ENCODE measurements at places on chromosomes 3 and 15.

- no peak for DNase-seq
Measured at GRCh38 chr3:37125195-37126073, 48.9 kb downstream of the LRRFIP2 start.

DNA sequence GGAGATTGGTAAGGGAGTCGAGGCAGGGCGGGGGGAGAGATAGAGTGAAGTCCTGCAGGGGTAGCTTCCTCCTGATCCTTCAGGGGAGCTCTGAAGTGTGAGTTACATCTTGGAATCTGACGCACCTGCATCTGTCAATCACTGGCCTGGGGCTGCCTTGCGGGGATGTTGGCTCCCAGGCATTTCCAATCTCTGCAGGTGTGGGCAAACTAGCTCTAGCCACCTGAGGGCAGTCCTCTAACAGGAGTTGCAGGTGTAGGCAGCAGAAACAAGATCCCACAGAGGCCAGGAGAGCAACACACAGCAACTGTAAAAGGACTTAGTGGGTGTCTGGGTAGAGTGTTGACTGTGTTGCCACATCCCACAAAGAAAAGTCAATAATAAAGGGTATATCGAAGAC lies 63.6 kb downstream of the ZNF621 start:
- peak; percentile 5 for DNase-seq

- no peak for DNase-seq
Measured at GRCh38 chr3:17047162-17047561, 162.4 kb downstream of the PLCL2 start.

- DNase-seq, result no peak
Measured at GRCh38 chr3:166190360-166190759, 353.1 kb upstream of the BCHE start.

DNA sequence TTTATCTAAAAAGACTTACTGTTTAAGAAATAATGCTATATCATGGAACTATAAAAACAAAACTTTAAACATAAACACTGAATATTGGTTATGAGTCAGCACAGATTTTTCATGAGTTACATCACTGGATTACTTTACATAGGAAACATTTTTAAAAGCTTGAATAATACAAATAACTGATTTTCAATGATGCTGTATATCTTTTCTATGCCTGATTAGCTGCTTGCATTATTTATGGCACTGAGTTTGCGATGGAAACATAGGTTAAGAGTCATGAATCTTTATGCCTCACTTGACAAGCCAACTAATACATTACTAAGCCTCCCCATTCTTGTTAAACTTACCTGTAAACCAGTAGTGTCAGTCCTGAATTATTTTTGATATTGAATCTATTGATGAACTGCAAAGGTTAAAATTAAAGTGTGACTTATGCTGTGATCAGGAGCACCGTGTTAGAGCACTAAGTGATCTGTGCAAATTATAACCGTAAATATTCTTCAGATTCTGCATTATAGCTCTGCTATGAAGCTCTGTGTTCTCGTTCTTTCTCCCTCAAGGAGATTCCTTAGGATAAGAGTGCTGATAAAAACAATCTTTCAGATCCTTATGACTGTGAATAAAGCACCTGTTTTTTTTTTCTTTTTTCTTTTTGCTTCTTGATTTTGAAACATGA lies 437.3 kb upstream of the BCHE start:
- DNase-seq, result no peak

- no peak for DNase-seq
Measured at GRCh38 chr3:6125520-6125919, 735.4 kb upstream of the GRM7 start.

DNA sequence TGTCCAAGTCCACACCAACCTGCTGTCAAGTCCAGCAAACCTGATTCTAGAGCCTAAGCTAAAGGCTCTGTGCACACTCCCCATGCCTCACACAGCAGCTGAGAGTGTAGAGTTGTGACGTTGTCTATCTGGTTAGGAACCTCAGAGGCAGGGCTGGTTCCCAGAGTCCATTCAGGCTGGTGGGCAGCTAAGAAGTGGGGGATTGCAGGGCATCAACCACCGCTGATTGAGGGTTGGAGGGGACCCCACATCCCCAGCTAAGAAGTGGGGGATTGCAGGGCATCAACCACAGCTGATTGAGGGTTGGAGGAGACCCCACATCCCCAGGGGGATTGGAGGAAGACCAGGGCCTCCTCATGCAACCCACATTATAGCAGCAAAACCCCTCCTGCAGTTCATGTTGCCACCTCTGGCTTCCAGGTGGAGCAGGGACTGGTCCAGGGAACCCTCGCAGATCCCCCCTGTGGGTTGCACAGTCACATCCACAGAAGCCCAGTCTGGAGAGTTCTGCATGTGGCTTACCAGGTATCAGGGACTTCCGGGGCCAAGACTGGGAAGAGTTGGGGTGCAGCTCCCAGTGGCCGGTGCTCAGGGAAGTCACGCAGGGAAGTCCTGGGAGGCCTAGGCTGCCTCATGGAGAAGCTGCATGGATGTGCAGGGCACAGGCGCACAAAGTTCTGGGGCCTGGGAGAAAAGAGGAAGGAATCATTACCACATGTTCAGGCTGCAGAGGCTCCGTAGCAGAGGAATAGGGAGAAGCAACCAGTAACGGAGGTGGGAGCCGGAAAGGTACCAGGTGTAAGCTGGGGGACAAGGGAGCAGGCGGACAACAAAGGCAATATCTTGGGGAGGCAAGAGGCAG lies 71.4 kb upstream of the PCSK6 start:
- no peak for DNase-seq

GRCh38 chr3:167188592-167188991 lies 191.5 kb downstream of the ZBBX start:
- DNase-seq, result no peak

DNA sequence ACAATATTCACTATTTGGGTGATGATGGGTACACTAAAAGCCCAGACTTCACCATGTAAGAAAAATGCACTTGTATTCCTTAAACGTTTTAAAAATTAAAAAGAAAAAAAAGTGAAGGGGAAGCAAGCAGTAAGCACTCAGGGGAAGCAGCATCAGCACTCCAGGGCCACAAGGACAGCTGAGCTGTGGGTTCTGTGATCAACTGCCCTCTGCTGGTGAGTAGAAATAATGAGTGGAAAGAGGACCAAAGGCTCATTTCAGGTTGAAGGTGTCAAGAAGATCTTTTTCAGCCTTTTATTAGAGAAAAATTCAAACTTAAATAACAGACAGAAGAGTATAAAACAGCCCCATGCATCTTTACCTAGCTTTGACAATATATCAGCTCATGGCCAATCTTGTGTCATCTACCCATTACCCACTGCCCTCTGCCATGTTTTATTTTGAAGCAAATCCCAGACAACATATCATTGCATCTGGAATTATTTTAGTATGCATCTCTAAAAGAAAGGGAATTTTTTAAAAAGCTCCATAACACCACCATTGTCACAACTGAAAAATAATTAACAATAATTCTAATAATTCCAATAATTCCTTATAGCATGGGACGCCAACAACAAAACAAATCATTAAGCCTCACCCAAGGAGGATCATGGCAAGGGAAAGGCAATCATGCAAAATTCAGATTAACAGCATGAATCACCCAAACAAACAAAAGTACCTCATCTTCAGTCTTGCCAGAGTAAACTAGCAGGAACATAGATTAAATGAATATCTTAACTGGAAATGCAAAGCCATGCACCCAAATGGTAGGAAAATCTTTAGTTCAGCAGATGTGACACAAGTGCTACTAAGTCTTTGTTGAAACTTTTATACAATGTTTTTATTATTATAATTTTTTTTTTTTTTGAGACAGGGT lies 42.5 kb downstream of the TAMM41 start:
- peak; percentile 34 for DNase-seq

- no peak for DNase-seq
Measured at GRCh38 chr3:104819333-104819732, 547.4 kb upstream of the ALCAM start.

DNA sequence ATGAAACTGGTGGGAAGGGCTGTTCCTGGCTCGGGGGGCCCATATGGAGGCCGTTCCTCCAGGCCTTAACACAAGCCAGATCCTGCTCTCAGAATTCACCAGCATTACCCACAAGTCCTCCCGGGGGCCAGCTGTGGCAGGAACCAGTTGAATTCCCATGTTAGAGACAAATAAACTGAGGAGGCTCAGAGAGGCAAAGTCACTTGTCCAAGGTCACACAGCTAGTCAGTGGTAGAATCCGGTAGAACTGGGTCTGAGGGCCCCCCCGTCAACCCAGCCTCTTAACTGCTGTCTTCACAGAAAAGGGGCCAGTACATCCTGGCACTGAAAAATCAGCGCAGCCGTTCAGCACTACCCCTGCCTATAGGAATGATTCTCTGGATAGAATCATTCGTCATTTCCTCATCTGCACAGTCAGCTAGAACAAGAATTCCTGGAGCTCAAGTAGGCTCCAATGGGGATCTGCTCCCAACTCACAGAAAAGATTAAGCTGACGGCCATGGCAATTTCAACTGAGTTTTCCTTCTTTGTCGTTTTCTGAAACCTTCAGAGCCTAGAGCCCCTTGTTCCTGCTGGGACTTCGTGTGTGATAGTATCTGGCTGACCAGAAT lies 12.2 kb upstream of the TSEN2 start:
- no peak for DNase-seq

DNA sequence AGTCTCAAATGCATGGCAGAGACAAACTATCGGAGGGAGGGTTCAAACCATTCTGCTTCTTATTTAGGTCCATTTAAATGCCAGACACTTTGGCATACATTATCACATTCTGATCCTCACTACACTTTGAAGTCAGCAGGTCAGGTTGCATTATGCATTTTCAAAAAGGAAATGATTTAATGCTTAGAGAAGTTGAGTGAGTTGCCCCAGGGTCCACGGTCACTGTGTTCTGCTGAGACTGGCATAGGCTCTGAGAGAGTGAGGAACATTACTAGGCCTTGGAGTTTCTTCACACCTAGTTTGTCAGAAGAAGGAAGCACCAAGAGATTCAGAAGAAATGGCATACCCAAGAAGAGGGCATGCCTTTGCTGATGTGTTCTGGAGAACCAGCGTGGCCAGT lies 46.3 kb upstream of the ACAN start:
- DNase-seq, result no peak

DNA sequence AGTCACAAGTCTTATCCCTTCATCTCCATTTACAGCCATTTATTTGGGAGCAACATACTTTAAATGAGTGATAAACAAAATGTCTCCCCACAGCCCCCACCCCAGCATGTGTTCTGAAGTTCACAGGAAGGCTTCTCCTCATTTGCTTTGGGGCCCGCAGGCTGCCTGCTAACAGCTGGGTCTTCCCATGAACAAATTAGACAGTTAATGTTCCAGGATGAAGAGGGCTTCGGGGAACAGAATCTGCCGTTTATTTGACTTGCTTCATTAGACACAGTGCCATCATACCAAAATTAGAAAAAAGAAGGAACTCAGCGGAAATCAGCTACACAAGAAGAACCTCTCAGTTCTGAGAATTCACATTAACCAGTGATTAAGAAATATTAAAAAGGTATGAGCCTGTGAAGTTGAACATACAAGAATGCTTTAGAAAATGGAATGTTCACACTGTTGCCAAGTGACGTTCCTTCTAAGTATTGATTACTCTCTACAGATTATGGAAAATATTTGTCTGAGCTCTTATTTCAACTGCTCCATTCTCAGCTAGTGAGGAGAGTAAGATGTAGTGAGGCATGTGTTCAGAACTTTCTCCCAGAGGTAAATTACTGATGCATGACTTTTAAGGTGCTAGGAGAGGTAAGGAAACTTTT lies 107.5 kb upstream of the THBS1 start:
- DNase-seq, result no peak

DNA sequence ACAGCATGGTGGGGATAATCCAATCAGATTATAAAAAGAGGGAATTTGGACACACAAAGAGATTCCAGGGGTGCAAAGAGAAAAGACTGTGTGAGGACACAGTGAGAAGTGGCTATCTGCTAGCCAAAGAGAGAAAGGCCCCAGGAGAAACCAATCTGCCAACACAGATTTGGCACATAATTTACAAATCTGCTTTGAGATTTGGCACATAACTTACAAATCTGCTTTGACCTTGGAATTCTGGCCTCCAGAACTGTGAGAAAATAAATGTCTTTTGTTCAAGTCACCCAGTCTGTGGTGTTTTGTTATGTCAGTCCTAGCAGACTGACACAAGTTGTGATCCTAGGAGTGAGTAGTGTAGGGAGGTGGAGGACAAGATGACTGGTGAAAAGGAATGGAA lies 3.5 kb upstream of the TM4SF18 start:
- no peak for DNase-seq

GRCh38 chr15:60901647-60902046 lies 327.5 kb downstream of the RORA start:
- no peak for DNase-seq

- peak; percentile 56 for DNase-seq
Measured at GRCh38 chr3:177358091-177358976, 161.1 kb upstream of the TBL1XR1 start.

DNA sequence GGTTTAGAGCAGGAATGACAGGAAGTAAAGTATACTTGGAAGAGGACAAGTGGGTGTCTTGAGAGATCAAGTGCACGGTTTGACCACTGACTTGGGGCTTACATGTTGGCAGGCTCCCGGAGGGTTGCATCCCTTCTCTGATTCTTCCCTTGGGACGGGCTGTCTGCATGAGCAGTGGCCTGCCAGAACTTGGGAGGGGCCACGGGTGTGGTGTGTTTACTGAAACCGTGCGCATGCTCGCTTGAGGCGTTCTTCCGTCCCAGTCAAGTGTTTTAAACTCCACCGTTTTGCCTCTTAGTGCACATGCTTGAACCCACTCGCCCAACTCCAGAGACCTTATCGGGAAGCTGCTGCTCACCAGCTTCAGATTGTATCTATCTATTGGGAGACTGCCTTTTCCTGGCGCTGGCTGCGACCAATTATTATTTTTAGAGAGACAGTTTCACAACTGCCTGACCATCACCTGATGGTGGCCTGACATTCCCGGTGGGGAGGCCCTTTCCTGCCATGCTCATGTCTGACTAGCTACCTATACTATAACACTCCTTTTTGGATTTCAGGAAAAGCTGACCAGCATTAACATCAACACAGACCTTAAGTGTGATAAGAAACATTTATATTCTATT lies 14.9 kb upstream of the C3orf22 start:
- DNase-seq, result no peak

- DNase-seq, result no peak
Measured at GRCh38 chr3:142022381-142022780, 127.0 kb downstream of the TFDP2 start.

DNA sequence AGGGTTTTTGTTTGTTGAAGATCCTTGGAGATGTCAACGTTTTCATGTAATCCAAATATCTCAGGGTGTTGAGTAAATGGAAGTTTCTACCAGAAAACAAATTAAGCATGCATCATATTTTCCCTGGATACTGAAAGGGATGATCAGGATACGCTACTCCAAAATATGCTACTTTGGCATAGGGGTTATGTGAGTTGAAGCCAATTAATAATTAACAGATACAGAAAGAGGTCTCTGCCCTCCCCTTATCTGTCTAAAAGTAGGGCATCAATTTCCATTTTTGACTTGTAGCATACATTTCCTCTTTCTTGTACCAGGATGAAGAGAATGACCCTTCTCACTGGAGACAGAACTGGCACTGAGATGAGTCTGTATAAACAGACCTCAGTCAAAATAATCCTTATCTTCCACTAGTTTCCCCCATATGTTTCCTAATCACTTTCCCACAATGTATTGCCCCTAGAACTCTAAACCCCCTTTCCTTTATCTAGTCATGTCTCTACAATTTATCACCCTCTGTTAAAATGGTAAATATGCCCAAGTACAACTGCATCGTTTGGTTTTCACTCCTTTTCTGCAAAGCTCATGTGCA lies 17.4 kb upstream of the ASB14 start:
- DNase-seq, result no peak
